ENCODE measurements at places on chromosomes 4 and X. TPM values are rescaled to one million over a fixed set of nuclear protein-coding genes. Genes with fewer than 3 reads are reported as not detected.

- DNase-seq, result peak; percentile 18
Measured at GRCh38 chr4:109440948-109441347, 7.3 kb downstream of the SEC24B start.

GRCh38 chr4:52907510-52907909, 45.4 kb downstream of the RASL11B start:
- no peak for DNase-seq

- no peak for DNase-seq
Measured at GRCh38 chrX:24466025-24466424, 939 bp downstream of the PDK3 start.

DNA sequence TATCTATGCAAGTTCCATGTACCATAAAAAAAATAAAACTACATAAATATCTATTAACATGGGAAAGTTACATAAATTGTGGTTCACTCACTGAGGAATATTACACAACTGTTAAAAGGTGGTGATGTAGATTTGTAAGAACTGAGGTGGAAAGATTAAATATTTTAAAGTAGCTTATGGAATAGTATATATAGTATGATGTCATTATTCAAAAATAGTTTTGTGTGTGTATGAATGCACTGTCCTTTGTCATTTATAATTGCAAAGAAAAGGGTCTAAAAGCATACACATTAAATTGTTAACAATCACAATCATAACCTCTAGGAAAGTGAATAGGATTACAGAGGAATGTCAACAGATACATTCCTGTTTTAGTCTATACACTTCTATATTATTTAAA, 355.9 kb downstream of the OPHN1 start:
- no peak for DNase-seq

GRCh38 chr4:17336986-17337385, 174.9 kb downstream of the QDPR start:
- DNase-seq, result no peak

- no peak for DNase-seq
Measured at GRCh38 chr4:5447755-5448154, 260.6 kb downstream of the EVC2 start.

- DNase-seq, result no peak
Measured at GRCh38 chr4:138540056-138540800, 298.1 kb upstream of the SLC7A11 start.

- no peak for DNase-seq
Measured at GRCh38 chr4:42927946-42928345, 35.4 kb downstream of the GRXCR1 start.

The HTN3 gene
- polyA plus RNA-seq, result not detected

DNA sequence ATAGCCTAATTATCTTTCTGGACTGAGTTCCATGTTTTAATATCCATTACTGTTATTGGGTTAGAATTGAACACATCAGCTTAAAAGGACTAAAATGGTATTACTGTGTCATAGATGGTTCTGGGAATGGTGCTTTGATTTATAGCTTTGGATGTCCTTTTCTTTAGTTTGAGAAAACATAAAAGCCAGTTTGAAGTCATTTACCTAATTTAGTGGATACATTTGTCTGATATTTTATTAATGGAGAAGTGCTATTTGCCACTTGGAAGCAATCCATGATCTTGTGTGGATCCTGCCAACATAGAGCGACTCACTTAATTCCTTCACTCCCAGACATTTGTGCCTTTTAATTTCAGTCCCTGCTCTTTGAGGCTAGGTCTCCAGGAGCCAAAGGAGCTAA, 212.4 kb upstream of the PACRGL start:
- DNase-seq, result no peak

The UGT2B11 gene
- polyA plus RNA-seq, result not detected

DNA sequence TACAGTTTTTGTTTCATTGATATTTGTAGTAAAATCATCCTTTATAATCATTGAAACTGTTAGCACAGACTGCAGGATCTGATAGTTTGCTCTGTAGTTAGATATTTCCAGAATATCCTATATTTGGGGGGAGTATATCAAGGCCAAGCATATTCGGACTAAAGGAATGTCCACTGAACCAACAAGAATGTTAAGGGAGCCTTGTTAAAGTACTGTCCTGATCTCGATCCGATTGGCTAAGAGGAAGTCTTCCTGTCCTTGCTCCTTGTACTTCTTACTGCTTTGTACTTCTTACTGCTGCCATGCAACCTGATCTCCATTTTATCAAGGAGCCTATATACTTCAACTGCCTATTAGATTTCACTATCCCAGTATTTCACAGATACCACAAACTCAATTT, 449.3 kb downstream of the RPA4 start:
- DNase-seq, result no peak

- peak; percentile 74 for DNase-seq
Measured at GRCh38 chr4:37827030-37827685, 672 bp downstream of the PGM2 start.

DNA sequence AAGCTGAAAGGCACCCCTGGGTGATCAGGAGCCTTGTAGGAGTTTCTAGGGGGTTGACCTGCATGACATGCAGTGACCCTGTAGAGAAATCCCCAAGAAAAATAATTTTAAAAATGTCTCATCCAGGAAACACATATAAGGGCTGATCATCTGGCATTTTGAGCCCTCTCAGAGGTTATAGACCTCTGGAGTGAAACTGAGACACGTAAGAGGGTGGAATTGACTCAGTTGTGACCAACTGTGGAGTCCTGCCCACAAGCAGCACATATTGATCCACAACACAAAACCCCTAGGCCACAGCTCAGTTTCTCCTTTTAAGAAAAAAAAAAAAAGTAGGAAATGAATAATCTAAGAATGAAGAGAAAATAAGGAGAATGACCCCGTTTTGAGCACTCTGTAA, 32.5 kb upstream of the MTMR8 start:
- no peak for DNase-seq

DNA sequence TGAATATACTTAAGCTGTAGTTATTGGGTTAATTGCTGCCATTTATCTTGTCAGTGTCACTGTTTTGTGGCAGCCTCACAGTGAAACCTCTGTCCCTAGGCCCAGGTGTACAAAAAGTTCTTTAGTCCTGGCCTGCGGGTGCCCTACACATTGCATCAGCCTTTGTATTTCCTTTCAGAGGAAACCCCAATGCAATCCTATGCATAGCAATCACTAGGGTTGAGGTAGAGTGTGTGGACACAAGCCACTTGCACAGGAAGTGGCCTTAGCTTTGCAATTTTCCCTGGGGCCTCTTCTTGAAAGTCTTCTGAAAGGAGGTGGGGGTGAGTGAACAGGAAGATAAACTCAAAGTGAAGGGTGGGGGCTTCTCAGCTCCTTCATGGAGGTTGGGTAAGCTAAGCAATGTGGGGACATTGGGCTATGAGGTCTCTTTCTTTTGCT, 27.8 kb downstream of the VSIG4 start:
- DNase-seq, result peak; percentile 31

DNA sequence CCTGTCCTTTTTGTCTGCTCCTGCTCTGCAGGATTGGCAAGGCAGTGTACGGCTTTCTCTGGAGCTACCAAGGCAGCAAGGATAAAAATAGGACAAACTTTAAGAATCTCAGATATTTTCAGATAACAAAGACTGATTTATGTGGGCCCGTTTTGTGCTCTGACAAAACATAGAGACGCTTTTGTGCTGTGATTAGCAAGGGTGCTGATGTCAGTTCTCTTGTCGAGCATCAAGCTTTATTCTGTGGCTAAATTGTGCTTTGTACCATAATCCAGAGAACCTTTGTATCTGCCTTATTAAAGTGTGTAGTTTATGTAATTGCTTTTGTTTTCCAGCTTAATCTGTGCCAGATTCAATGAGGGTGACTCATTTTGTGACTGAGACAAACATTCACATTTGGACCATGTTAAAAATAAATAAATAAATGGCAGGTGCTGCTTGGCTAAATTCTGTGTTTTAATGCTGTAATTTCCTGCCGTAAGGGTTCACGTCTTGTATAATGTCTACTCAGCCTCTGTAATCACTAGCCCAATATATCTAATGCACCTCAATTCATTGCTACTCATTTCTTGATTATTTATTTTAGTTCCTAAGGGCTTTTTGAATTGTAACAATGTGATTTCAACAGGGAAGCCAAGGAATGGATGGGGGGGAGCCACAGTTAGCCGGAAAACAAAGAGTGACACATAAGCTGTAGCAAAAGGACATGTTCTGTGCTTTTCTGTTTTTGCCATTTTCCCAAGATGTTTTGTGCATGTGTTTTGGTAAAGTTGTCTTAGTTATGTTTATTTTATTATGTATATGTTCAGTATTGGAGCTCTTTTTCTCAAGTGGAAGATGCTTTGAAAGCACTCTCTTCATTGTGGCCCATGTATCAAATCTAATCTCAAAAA, 75.1 kb downstream of the GAB1 start:
- DNase-seq, result no peak

- DNase-seq, result no peak
Measured at GRCh38 chr4:95470622-95471021, 78.2 kb downstream of the UNC5C start.

GRCh38 chr4:49032440-49033161, 46.5 kb downstream of the CWH43 start:
- no peak for DNase-seq

GRCh38 chr4:117417856-117418255, 332.5 kb upstream of the TRAM1L1 start:
- DNase-seq, result no peak

DNA sequence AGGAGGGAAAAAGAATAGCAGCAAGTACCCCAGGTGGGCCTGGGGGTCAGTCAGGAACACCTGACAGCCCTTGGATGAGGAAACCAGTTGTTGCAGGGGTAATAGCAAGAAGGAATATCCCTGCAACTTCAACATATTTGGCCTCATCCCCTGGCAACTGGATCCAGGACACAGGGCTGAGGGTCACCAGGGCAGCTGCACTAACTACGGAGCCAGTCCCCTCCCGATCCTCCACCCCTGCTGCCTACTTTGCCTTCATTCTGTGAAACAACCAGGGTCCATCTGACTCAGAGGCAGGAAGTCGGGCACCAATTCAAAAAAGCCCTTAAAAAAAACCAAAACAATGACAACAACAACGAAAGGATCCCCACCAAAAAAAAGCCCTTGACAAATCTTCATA, 52.9 kb downstream of the FRMPD3 start:
- DNase-seq, result no peak

DNA sequence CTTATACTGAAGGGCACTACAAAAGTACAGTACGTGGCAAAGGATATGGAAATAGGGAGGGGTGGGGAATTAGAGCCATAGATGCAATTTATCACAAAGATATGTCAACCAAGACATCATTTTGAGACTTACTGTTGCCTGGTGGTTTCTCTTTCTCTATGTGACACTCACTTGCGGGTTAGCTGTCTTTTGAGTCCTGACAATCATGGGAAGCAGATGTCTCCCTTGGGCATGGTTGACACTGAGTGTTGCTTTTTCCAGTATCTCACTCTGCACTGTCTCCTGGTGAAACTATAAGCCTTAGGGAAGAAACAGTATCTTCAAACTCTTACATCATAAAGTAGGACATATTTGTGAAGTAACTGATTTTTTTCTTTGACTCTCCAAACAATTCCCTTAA, 383.5 kb upstream of the LCORL start:
- no peak for DNase-seq

GRCh38 chr4:24973404-24973746, 57.4 kb downstream of the LGI2 start:
- DNase-seq, result no peak

The DMP1 gene
- not detected for polyA plus RNA-seq

The PLXNB3 gene
- 5.2 TPM for polyA plus RNA-seq

DNA sequence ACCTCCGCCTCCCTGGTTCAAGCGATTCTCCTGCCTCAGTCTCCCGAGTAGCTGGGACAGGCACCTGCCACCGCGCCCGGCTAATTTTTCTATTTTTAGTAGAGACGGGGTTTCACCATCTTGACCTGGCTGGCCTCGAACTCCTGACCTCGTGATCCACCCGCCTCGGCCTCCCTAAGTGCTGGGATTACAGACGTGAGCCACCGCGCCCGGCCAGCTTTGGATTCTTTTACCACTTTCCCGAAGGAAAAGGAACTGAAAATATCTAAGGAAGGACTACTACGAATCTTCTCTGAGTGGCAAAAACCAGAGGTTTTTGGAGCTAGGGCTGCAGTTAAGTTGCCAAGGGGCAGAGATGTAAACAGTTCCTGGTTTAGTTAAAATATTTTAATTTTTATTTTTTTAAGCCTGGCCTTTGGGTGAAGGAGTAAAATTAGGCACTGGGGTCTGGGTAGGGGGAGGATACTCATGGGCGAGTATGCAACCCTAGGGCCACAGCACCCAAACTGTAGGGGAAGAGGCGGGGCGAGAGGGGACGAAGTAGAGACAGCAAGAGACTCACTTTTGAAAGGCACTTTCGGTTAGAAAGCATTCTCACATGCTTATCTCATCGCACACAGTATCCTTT, 525 bp upstream of the CISD2 start:
- no peak for DNase-seq

DNA sequence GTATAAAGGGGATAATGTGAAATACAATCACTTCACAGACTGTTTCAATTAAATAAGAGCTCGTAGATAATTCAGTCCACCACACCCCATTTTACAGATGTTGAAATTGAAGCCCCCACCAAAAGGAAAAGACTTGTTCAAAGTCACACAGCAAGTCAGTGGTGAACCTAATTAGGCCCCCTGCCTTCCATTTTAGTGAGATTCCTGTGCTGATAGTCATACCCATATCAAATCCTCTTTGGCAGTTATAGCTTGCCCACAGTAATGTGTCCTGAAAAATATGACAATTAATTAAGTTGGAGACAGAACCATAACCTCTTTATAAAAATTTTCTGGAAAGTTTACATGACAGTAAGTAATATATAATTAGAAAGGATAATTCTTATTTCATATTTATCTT, 58.0 kb downstream of the AR start:
- no peak for DNase-seq

DNA sequence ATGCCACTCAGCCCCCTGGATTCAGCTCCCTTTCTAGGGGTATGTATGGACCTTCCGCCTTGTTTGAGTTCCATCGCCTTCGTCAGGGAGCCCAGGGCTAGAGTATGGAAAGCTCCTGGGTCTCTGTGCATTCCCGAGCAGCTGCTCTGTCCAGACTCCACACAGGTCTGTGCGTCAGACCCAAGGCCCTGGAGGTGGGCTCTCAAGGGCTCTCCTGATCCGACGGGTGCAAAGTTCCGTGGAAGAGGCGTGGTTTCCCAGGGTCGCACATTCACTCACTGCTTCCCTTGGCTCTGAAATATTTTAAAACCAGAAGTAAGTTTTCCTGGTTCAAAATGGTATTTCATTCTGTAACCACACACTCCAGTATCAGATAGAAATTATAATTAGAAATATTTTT, 863.2 kb downstream of the TRIML1 start:
- no peak for DNase-seq

DNA sequence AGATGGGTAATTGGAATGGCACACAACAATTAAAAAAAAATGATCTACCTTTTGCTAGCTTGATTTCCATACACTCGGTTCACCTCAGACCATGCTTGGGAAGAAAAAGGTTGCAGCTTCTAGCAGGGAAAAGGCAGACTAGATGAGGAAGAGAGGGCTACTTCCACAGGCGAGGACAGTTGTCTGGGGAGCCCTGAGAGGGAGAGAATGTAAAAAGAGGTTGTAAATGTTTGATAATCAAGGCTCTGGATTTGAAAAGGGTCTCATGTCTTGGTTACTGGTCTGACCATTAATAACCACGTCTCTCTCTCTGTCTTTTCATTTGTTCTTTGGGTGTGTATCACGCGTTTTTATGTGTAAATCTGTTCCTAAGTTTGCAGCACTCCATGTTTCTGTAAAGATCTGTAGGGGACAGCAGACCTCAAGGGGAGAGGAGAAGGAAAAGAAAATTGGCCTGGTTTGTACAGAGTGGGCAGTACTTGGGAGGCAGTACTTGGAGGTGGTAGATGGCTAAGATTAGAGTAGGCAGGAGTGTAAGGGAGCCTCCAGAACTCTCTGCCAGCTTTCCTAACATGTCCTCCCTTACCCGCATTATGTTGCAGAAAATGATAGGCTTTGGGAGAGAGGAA, 750 bp downstream of the ARMCX5 start:
- peak; percentile 40 for DNase-seq

The HUWE1 gene
- 27.3 TPM for polyA plus RNA-seq
